ENCODE measurements at places on chromosomes 2 and 18.

- no peak for DNase-seq
These were observed 263.5 kb upstream of the LRRTM1 start for GRCh38 chr2:80568011-80568410.

DNA sequence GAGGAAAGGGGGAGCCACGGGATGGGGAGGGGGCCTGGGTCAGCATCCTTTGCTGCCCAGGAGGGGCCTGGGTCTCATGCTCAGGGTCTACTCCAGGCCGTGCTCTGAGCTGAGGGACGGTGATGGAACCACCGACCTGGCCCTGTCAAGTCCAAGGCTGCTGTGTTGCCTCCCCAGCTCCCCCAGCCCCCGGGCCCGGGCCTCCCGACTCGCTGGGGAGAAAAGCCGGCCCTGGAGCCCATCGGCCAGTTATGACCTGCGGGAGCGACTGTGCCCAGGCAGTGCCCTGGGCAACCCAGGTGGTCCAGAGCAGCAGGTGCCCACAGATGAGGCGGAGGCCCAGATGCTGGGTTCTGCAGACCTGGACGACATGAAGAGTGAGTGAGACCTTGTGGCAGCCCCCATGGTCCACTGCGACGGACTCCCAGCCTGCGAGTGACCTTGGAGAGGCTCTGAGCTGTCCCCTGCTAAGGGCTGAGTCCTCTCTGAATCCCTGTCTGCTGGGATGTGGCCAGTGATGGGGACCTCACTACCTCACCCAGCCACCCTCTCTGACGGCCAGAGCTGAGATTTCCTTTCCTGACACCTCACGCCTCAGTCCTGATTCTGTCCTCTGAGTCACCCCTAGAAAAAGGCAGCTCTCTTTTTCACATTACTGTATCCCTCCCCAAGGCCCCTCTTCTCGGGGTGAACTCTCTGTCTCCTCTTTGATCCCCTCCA lies 2.7 kb downstream of the SLC4A3 start:
- no peak for DNase-seq

DNA sequence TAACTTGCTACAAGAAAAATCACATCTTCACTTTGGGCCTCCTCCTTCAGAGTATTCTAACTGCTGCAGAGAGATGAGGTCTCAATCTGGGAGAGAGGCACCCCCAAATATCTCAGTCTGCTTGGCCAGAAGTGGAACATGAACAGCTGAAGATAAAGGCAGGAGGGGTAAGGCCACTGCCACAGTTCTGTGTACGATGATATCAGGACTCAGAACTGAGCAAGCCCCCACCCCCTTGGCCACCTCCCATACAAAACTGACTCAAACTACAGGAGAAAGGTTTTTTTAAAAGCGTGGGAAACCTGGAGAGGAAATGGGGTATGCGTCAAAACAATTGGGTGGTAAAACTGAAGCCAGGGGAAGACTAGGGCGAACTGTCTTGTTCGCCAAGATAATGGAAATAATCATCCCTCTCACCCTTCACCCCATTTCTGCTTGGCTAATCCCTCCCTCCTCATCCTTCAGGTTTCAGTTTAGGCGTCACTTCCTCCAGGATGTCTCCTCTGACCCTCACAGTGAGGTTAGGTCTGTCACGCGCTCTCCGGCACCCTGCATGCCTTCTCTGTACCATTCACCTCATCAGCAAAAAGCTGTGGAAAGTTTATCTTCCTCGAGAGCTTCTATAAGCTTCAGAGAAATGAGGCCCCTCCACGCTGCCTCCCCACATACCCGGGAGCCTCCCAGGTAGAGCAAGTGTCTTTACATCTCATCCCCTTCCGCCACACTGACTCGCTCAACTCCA lies 64.4 kb downstream of the SFXN5 start:
- no peak for DNase-seq

GRCh38 chr2:45652090-45653031 lies 886 bp downstream of the PRKCE start:
- DNase-seq: peak; percentile 13

DNA sequence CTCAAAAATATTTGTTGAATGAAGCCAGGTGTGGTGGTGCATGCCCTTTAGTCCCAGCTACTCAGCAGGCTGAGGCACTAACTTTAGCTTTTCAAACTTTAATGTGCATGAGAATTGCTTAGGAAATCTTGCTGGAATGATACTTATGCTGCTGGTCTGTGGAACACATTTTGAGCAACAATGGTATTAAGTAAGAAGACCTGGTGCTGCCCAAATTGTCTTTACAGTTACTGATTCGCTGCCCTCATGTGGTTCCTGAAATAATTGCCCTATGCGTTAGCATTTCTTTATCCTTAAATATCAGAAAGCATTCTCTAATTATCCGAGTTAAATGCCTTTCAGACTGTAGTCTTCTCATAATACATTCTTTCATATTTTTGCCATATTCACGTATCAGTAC lies 76.0 kb upstream of the SESTD1 start:
- DNase-seq: no peak

GRCh38 chr18:919078-919477 lies 14.4 kb downstream of the ADCYAP1 start:
- DNase-seq: no peak

- no peak for DNase-seq
These were observed 57.6 kb downstream of the LONRF2 start for GRCh38 chr2:100264651-100265050.

DNA sequence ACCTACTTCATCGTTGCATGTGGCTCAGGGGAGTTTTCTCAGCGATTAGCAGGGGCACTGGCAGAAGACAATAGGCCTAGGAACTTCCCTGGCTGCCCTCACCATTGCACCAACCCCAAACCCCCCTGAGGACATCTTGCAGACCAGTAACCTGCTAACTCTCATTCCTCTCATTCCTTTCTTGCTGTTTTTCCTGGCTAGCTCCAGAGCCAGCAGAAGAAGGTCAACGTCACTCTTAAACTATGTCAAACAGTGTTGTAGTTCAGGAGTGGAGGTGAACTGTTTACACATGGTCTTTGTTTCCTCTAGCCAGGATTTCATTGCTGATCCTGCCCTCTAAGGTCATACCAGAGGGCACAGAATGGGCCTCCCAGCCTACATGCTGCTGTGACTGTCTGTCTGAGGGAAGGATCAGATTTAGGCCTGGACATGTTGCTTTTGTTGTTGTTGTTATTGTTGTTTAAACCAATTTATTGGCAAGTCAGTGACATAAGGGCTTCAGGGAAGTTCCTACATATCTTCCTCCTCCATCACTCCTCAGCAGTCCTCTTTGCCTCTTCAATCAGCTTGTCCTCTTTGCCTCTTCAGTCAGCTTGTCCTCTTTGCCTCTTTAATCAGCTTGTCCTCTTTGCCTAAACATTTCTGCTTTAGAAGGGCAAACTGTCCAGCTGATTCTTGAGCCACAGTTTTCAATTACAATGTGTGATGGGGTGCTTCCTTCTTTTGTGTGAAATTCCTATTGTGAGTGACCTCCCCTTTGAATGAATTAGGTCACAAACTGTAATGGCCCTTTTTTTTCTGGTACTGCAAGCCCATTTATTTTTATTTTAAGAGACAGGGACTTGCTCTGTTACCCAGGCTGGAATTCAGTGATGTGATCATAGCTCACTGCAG lies 471.9 kb upstream of the TNP1 start:
- DNase-seq: no peak

GRCh38 chr18:32301976-32302743 lies 112.3 kb downstream of the MEP1B start:
- no peak for DNase-seq

Measured in CD4-positive, alpha-beta T cell treated with Interleukin-6 at 100 ng/mL for 8 hours (primary cell).